CD4-positive, alpha-beta T cell treated with Interleukin-10 for 1 hour (primary cell): ENCODE measurements at places on chromosomes 3 and 15.

- no peak for DNase-seq
Measured at GRCh38 chr3:43766672-43767465, 76.1 kb downstream of the ABHD5 start.

DNA sequence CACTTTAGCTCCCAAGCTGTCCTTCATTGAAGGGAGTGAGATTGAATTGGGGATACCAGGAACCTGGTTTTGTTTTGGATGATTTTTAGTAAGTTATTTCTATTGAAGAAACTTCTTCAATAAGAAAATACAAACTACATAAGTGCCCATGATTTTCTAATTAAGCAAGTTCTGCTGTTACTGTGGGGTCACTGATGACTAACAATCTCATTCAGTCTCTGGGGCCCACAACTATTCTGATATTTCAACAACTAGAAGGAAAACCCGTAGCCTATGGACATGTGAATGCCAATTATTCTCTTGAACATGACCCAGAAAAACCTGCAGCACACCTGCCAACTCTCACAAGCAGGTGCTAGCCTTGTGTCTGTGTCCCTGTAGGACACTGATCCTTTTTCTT is 184.6 kb downstream of the DCLK3 start:
- no peak for DNase-seq

- no peak for DNase-seq
Measured at GRCh38 chr3:116707531-116707930, 2.0 kb upstream of the TUSC7 start.

DNA sequence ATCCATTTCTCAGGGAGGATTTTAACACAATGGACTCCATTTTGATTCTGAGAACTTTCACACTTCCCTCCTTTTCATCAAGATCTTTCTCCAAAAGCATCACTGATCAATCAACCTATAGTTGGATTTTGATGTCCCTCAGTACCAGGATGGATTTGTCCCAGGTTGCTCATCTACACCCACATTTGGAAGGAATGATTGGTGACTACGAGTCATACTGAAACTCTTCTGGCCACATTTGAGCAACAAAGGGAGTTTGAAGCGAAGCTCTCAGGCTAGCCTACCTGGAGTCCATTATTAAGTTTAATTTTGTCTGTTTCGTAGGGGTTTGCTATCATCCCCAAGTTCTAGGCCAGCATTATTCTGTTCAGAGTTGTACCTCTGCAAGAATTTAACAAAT is 31.3 kb upstream of the ATP8B4 start:
- DNase-seq = no peak

DNA sequence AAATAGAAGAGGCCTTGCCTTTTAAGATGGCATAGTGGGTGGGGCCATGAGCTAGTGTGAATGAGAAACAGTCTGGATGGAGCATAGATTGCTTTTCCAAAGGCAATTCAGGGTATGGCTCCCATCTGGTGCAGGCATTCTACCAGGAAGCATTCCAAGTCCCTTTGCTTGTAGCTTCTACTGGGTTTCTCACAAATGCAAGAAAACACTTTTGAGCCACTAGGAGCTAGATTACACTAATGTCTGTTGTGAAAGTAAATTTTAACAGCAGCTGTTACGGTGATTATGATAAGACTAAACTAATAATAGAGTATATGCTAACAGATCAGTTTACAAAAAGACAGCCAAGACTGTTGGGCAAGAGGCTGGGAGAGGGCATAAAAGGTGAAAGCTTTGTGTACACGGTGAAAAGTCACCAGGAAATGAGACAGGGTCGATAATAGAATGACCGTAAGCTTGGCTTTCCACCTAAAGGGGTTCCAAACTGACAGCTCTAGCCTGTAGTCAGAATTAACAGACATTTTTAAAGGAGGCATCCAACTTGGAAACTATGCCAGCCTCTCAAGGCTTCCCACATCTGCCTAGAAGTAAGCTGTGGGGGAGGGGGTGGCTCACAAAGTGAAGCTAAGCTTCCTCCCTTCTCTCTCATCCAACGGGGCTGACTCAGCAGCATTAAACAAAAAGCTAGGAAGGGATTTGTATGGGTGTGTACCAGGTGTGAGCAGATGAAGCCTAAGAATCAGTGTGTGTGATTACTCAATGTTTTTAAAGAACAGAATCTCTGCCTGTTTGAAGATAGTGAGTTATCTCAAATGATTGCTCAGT is 61.1 kb upstream of the GPD1L start:
- no peak for DNase-seq

- no peak for DNase-seq
Measured at GRCh38 chr3:63624941-63625560, 27.4 kb upstream of the SNTN start.

DNA sequence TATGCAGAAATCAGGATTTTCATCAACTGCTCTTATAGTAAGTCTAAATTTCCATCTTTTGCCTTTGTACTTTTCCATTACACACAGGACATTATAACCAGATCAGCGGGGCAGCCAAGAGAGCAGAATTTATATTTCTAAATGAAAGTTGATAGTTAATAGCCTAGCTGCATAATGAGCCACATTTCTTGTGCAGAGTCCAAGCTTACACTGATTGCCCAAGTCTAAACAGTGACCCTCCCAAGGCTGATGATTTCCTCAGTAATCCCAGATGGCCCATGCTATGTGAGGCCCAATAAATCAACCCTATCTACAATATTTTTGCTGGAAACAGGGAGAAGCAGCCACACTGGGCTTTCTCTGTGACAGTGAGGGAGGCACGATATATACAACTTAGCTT is 475.8 kb upstream of the KCNMB2 start:
- no peak for DNase-seq

DNA sequence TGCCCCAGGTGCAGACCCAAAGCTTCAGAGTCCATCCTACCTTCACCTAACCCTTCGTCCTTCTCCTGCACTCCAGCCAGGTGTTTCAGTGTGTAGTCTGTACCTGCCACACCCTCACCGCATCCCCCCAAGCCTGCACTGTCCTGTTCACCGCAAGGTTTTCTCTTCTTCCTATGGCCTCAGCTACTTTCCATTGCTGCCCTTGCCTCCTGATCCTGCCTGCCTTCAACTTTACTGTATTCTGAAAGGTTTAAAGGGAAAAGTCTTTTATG is 9.3 kb downstream of the GPR160 start:
- no peak for DNase-seq
